Left renal cortex interstitium (tissue), 4 donors: ENCODE measurements at places on chromosomes 7 and 10. TPM values are rescaled to one million over a fixed set of nuclear protein-coding genes. Genes with fewer than 3 reads are reported as not detected.

GRCh38 chr7:156402255-156402654, 238.3 kb upstream of the RNF32 start:
- no peak for DNase-seq

DNA sequence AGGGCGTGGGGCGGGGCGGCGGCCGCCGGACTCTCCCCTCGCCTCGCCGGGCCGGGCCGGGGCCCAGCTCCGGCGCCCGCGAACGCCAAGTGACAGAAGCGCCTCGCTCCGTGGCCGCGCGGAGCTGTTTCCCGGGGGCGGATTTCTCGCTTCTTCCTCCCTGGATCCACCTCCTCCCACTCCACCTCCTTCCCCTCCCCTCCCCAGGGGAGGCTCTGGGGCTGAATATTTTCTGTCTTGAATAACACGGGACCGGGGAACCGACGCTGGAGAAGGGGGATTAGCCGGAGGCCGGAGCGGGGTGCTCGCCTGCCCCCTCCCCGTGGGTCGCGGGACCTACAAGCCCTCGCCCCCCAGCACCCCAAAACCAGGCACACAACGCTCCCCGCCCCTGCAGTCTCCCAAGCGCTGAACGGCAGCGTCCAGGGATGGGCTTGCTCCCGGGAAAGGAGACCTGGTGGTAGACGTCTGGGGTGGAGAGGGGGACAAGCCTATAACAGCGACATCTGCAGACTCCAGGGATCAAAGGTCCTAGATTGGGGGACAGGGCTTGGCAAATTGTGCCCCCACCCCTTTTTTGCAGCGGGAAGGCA, at the start of gene ARHGAP21:
Gene ARHGAP21, minus strand, starts transcription at position 100 of the 593 bp plus-strand sequence. CDS start 1,988 bp downstream, outside the sequence.
- peak; percentile 50 for DNase-seq

DNA sequence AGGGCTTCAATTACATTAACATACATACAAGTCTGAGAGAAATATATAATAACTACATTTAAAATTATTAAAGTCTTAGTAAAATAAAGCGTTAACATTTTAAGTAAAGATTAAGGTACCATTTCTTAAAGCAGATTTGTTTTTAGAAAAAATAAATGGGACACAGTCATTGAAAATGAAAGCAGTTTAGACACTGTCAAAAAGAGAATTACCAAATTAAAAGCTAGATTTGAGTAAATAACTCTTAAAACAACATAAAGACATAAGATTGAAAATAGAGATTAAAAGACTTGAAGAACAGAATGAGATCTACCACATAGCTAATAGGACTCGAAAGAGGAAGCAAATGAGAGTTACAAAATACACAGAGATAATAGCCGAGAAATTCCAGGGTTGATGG, 562.2 kb upstream of the FOXK1 start:
- no peak for DNase-seq

DNA sequence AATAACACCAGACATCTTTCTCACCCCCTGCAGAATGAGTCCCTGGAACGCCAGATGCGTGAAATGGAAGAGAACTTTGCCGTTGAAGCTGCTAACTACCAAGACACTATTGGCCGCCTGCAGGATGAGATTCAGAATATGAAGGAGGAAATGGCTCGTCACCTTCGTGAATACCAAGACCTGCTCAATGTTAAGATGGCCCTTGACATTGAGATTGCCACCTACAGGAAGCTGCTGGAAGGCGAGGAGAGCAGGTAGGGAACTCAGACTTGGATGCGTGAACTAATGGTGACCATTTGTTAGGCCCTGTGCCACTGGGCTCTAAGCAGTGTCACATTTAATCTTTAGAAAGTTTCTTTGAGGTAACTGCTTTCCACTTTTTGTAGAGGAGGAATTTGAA, 7.1 kb downstream of the VIM start:
- DNase-seq = no peak

GRCh38 chr10:44930904-44931620, 19.9 kb downstream of the TMEM72 start:
- no peak for DNase-seq

GRCh38 chr10:115026056-115026745, 67.0 kb upstream of the ATRNL1 start:
- no peak for DNase-seq

GRCh38 chr7:129188372-129188891, at the start of gene SMO:
Gene SMO, plus strand, starts transcription at chr7:129188633. Its CDS starts 519 bp downstream, at chr7:129189152.
- DNase-seq = no peak

The AHCYL2 gene
- 29.7 TPM for polyA plus RNA-seq

The FAM53B gene
- polyA plus RNA-seq = 33.4 TPM

The ANLN gene
- polyA plus RNA-seq = 29.5 TPM

The SKAP2 gene
- 24.9 TPM for polyA plus RNA-seq

The HTRA1 gene
- polyA plus RNA-seq = 197 TPM

The ZNF479 gene
- not detected for polyA plus RNA-seq
